ENCODE measurements at places on chromosomes 12 and 14.

DNA sequence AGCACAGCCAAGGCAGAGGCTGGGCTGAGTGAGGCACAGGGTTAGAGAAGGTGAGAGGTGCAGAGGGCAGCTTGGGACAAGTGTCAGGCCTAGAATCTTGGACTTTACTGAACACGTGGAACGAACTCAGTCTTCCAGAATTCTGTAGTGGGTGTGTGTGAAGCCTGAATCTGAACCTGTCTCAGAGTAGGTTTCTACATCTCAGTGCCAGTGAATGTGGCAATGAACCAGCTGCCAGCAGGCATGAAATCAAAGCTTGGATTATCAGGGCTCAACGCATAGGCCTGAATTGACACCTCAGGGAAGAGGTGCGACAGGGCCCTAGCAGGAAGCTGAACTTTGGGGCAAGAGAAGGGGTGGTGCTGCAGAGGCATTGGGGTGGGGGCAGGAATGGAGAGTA, 104.6 kb downstream of the SAMD4A start:
- DNase-seq, result no peak

DNA sequence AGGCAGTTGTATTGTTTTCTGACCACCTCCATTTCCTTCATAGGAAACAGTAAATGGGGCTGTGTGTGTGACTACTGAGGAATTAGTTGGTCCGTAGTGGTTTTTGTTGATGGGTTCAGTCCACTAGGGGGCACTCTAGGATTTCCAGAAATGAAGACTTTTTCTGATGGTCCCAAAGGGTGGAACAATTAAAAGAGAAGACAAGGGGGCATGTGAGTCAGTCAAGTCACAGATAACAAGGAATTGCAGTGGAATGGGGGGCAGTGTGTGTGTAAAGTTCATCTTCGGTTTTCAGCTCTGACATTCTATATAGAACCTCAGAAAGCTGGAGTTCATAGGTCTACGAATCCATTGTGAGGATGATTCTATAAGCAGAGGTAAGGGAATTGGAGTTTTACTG, 186.6 kb upstream of the OR4E1 start:
- DNase-seq, result peak; percentile 80

DNA sequence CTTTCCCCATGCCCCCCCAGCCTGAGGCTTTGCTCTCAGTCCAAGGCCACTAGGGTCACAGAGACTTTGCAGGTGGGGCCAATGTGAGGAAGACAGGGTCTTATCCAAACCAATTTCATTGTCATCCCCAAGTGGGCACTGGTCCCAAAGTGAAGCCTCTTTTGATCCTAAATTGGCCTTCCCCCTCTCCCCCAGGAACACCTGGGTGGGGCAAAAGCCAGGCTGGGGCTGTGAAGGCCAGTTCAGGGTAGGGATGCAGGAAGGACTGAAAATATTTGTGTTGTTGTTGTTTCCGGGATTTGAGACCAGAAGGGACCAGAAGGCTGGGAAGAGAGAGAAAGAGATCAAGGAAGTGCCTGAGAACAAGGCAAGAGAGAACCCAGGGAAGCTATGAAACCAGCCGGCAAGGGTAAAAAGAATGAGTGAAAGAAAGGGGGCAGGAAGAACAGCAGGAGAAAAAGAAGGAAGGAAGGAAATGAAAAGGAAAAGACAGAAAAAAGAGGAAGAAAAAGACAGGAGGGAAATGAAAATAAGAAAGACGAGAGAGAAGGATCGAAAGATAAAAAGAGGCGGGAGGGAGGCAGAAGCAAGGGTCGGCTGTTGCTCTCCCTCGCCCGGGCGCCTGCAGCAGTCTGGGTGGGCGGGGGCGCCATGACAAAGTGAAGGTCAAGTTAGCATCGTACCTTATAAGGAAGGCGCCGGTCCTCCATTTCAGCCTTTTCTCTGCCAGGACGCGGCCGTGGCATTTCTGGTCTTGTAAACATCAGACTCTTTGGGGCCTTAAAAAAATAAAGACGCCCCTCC, 7.4 kb upstream of the HOXC11 start:
- no peak for DNase-seq

GRCh38 chr14:51548187-51548586, 103.5 kb upstream of the FRMD6 start:
- DNase-seq, result no peak

GRCh38 chr14:88551094-88551870, 3.5 kb downstream of the PTPN21 start:
- no peak for DNase-seq

- no peak for DNase-seq
These were observed 214.1 kb upstream of the FLRT2 start for GRCh38 chr14:85315733-85316290.
